ENCODE measurements at places on chromosomes 12 and 14.

GRCh38 chr14:27372771-27373170, 774.9 kb upstream of the NOVA1 start:
- no peak overlapping the region for H3K4me3 ChIP-seq
- no peak for DNase-seq
- no peak overlapping the region for H3K27ac ChIP-seq
- no peaks in the 10 kb centered on the region for H3K4me1 ChIP-seq
- no peaks in the 10 kb centered on the region for H3K27me3 ChIP-seq
- H3K36me3 ChIP-seq: peaks cover 2% of the 10 kb centered on the region

GRCh38 chr14:83019744-83020414, 1486.2 kb upstream of the SEL1L start:
- no peaks in the 10 kb centered on the region for H3K4me1 ChIP-seq
- no peak overlapping the region for H3K27ac ChIP-seq
- no peak overlapping the region for H3K4me3 ChIP-seq
- peaks cover 4% of the 10 kb centered on the region for H3K36me3 ChIP-seq

GRCh38 chr12:93722835-93723567, 45.8 kb downstream of the CRADD start:
- H3K4me3 ChIP-seq: no peak overlapping the region
- H3K27me3 ChIP-seq: no peaks in the 10 kb centered on the region
- H3K27ac ChIP-seq: no peak overlapping the region
- DNase-seq: no peak

GRCh38 chr12:946212-946611, 3.3 kb downstream of the RAD52 start:
- no peak for DNase-seq
- H3K27ac ChIP-seq: peak overlapping the region; percentile 56
- H3K27me3 ChIP-seq: no peaks in the 10 kb centered on the region
- peaks cover 48% of the 10 kb centered on the region for H3K4me1 ChIP-seq
- peak overlapping the region; percentile 60 for H3K4me3 ChIP-seq

Data from activated T-cell treated with anti-CD3 and anti-CD28 coated beads, Interleukin-2, amount 50 U/mL, for 72 hours (primary cell).